Type B pancreatic cell (in vitro differentiated cells): ENCODE measurements at places on chromosomes 5 and 9.

- H3K27me3 ChIP-seq: no peaks in the 10 kb centered on the region
- H3K27ac ChIP-seq: no peak overlapping the region
- H3K36me3 ChIP-seq: no peaks in the 10 kb centered on the region
- no peak for DNase-seq
- no peak overlapping the region for H3K4me3 ChIP-seq
Measured at GRCh38 chr5:104412649-104413240, 850.2 kb upstream of the NUDT12 start.

- peaks cover 13% of the 10 kb centered on the region for H3K27me3 ChIP-seq
- peak overlapping the region; percentile 89 for H3K27ac ChIP-seq
- peak; percentile 71 for DNase-seq
Measured at GRCh38 chr5:54309691-54310432, 511 bp downstream of the ARL15 start.

GRCh38 chr9:109328978-109329637 lies 8.2 kb upstream of the EPB41L4B start:
- H3K27me3 ChIP-seq: no peaks in the 10 kb centered on the region
- H3K4me1 ChIP-seq: peaks cover 18% of the 10 kb centered on the region
- peak overlapping the region; percentile 34 for H3K4me3 ChIP-seq
- H3K36me3 ChIP-seq: no peaks in the 10 kb centered on the region
- DNase-seq: no peak
- H3K27ac ChIP-seq: peak overlapping the region; percentile 95

- no peak overlapping the region for H3K4me3 ChIP-seq
- DNase-seq: no peak
- H3K27me3 ChIP-seq: no peaks in the 10 kb centered on the region
- no peak overlapping the region for H3K27ac ChIP-seq
- peaks cover 29% of the 10 kb centered on the region for H3K4me1 ChIP-seq
- H3K36me3 ChIP-seq: no peaks in the 10 kb centered on the region
Measured at GRCh38 chr5:132473019-132473531, 17.5 kb downstream of the IRF1 start.

GRCh38 chr9:123825342-123826060 lies 104.4 kb downstream of the DENND1A start:
- no peak overlapping the region for H3K4me3 ChIP-seq
- H3K27me3 ChIP-seq: no peaks in the 10 kb centered on the region
- no peaks in the 10 kb centered on the region for H3K4me1 ChIP-seq
- H3K36me3 ChIP-seq: peaks cover 10% of the 10 kb centered on the region
- no peak for DNase-seq
- H3K27ac ChIP-seq: no peak overlapping the region

DNA sequence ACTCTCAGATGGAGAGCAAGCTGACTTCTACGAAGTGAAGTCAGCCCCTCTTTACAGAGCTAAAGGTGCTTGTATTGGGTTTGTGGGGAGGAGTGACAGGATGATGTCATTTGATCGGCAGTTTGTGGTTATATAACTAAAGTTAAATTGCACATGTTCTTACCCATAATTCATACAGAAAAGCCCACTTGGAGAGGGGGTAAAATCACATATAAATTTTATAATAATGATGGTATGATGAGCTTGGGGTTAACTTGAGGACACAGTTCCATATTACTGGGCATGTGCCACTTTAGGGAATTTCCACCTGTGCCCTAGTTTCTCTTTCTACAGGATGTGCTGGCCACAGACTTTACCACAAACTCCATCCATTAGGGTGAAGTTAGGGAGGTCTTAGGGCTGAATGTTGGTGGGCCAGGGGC lies 1178.6 kb upstream of the CDH9 start:
- H3K4me3 ChIP-seq: no peak overlapping the region
- no peaks in the 10 kb centered on the region for H3K36me3 ChIP-seq
- no peak for DNase-seq
- H3K27ac ChIP-seq: no peak overlapping the region

DNA sequence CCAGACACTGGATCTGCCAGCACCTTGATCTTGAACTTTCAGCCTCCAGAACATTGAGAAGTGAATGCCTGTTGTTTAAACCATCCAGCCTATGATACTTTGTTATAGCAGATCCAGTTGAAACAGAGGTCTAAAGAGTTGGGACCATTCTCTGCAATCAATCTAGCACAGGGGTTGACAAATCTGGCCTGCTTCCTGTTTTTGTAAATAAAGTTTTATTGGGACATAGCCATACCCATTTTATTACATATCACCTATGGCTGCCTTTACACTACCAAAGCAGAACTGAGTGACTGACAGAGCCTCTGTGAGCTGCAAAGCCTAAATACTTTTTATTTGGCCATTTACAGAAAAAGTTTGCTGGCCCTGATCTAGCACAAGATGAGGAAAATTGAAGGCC lies 62.0 kb downstream of the BARX1 start:
- no peaks in the 10 kb centered on the region for H3K27me3 ChIP-seq
- no peak overlapping the region for H3K4me3 ChIP-seq
- DNase-seq: no peak
- no peaks in the 10 kb centered on the region for H3K36me3 ChIP-seq
- H3K4me1 ChIP-seq: peaks cover 13% of the 10 kb centered on the region
